ENCODE measurements at places on chromosomes 16 and 17.

GRCh38 chr16:27460213-27460612 lies 58.2 kb downstream of the IL21R start:
- DNase-seq, result no peak

DNA sequence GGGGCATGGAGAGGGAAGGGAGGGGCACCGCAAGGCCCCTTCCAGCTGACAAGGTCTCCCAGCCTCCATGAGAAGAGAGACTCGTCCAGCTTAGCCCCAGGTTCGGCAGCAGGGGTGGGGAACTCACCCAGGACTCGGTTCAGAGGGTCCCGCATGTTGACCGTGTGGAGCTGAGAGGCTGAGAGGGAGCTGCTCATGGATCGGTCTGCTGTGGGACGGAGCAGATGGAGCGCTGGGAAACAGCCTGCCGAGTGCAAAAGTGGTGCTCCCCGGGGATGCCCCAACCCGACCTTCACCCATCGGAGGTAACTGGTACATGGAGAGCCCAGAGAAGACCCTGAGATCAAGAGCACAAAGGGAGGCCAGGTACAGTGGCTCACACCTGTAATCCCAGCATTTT lies 4.9 kb downstream of the CSF3 start:
- no peak for DNase-seq

DNA sequence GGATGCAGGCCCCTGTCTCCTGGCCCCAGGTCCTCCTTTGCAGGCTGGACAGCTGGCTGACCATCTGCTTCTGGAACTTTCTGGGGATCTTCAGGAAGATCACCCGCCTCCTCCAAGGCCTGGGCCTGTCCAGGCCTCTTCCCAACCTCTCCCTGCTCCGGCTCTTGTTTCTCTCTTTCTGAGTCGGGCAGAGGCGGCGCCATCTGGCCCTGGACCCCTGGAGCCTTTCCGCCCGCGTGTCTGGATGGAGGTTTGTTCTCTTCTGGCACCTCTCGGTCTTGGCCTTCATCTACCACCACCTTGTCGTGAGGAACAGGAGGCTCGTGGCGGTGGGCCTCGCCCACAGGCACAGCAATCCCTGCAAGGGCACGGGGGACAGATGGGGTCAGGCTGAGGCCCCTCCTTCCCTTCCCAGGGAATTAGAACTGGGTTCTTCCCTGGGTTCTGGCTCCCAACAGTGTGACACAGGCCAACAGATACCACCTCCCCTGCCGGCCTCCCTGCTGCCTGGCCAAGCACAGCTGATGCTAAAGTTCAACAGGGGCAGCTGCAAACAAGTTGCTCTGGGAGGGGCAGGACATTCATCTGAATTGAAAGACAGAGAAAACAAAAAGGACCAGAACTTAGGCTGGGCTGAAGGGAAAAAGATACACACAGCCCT lies 13.3 kb downstream of the NDUFAF8 start:
- no peak for DNase-seq

DNA sequence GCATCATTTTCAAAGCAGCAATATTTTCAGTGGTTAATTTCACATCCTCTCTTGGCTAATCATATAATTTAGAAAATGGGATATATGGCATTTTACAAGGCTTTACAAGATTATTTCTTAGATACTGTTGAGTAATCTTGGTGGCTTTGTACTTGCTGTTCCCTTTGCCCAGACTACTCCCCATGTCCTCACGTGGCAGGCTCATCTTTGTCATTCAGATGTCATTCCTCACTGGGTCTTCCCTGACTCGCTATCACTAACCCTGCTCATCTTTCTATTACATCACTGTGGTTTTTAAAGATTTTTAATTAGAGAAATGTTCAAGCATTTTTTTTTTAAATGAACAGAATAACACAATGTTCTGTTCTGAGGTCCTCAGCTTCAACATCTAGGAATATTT lies 240.0 kb upstream of the IRX5 start:
- no peak for DNase-seq

DNA sequence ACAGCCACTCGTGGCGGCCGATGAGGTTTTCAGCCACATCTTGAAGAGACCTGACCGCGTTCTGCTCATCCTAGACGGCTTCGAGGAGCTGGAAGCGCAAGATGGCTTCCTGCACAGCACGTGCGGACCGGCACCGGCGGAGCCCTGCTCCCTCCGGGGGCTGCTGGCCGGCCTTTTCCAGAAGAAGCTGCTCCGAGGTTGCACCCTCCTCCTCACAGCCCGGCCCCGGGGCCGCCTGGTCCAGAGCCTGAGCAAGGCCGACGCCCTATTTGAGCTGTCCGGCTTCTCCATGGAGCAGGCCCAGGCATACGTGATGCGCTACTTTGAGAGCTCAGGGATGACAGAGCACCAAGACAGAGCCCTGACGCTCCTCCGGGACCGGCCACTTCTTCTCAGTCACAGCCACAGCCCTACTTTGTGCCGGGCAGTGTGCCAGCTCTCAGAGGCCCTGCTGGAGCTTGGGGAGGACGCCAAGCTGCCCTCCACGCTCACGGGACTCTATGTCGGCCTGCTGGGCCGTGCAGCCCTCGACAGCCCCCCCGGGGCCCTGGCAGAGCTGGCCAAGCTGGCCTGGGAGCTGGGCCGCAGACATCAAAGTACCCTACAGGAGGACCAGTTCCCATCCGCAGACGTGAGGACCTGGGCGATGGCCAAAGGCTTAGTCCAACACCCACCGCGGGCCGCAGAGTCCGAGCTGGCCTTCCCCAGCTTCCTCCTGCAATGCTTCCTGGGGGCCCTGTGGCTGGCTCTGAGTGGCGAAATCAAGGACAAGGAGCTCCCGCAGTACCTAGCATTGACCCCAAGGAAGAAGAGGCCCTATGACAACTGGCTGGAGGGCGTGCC lies 30.1 kb downstream of the CIITA start:
- DNase-seq, result no peak

DNA sequence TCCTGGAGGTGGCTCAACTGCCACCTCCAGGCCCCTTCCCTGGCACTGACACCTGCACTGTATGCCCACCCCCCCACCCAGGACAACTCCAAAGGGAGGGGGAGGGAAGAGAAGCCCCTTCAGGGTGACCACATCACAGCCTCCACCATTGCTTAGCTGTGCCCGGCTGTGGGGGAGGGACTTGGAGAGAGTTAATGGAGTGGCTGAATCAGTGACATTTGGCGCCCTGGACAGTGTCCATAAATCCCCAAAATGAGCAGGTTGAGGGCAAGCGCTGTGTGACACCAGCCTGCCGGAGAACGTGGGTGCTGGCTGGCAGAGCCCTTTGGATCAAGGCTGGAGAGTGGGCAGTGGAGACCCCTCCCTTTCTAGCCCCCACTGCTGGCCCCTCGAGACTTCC lies 883 bp downstream of the USH1G start:
- DNase-seq, result no peak

GRCh38 chr17:27489045-27489715 lies 32.9 kb downstream of the KSR1 start:
- no peak for DNase-seq

GRCh38 chr16:84082835-84083569 lies 33.7 kb downstream of the MBTPS1 start:
- DNase-seq, result no peak

DNA sequence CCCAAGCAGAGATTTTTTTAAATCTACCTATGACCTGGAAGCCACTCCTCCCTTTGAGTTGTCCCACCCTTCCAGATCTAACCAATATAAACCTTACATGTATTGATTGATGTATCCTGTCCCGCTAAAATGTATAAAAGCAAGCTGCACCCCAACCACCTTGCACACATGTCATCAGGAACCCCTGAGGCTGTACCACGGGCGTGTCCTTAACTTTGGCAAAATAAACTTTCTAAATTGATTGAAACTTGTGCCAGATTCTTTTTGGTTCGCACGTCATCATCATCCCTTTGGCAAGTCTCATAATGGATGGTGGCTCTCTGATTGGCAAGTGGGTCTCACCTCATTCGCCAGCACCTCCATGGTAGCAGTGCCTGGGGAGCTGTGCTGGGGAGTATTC lies 60.2 kb downstream of the CNGB1 start:
- no peak for DNase-seq

GRCh38 chr16:89811321-89811720 lies 5.1 kb downstream of the FANCA start:
- DNase-seq, result no peak

- no peak for DNase-seq
Observed at GRCh38 chr16:12403746-12404658, 399.7 kb downstream of the CPPED1 start.

DNA sequence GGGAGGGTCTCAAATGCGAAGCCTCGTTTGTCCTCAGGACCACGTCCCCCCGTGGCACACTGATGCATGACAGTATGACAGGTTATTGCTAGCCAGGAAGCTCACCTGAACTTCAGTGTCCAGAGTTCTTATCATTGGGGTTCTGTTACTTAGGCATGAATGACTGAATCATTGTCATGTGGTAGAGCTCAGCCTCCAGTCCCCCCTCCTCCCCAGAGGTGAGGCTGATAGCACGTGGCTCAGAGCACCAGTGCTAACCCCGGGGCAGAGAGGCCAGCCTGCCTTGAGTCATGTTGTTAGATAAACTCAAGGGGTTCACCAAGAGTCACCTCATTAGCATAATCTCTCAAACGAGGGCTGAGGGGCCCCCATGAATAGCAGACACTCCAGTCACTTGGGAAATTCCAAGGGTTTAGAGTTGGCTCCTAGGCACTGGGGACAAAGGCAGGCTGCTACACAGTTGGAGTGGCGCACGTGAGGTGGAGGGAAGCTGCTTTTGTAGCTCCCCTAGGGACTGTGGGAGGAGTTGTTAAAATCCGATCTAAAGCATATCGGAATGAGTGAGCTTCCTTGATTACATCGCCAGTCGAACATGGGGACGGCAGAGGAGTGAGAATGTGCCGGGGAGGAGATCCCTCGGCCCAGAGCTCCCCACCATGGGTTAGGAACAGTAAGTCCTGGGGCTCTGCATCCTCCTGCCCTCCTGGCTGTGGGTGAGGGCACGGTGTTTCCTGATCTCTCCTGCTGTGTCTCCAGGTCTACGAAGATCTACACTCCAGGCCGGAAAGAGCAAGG lies 18.2 kb downstream of the DHX38 start:
- DNase-seq, result no peak

DNA sequence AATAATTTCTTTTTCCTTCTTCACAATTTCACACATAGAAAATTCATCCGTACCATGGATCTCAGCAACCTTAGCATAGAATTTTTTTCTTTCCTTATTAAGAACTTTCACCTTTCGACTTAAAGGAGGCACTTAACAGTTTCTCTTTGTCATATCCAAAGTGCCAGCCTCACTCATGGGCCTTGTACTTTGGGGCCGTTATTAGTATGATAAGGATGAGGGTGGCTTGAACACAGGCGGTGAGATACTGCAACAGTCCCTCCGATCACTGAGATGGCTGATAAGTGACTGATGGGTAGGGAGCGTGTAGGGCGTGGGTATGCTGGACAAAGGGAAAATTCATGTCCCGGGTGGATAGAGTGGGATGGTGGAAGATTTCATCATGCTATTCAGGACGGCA lies 85.3 kb downstream of the OR1D5 start:
- no peak for DNase-seq

GRCh38 chr17:246226-246625 lies 64.8 kb upstream of the DOC2B start:
- peak; percentile 3 for DNase-seq

DNA sequence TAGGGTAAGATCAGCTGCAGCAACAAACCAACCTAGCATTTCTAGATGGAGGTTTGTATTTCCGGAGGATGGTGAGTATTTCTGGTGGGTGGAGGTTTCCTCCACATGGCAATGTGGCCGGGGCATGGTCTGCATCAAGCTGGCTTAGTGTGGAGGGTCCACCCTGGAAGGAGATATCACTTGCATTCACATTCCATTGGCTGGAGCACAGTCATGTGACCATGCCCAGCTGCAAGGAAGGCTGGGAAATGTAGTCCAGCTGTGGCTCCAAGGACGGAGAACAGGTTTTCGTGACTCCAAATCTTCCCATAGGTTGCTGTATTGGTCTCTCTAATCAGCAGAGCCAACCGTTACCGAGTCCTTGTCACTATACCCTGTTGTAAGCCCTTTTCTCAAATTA lies 68.7 kb downstream of the RAI1 start:
- DNase-seq, result peak; percentile 52

- DNase-seq, result peak; percentile 44
Observed at GRCh38 chr17:49696233-49696761, 11.5 kb downstream of the SLC35B1 start.

DNA sequence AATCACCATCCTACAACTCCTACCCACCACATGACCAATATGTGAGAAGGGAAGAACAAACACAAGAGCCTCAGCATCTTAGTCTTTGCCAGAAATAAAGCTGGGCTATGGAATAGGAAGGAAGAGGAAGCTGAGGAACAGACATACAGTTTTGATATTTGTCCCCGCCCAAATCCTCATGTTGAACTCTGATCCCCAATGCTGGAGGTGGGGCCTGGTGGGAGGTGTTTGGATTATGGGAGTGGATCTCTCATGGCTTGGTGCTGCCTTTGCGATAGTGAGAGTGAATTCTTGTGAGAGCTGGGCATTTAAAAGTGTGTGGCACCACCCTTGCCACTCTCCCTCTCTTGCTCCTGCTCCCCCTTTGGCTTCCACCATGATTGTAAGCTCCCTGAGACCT lies 52.4 kb upstream of the NLK start:
- no peak for DNase-seq

DNA sequence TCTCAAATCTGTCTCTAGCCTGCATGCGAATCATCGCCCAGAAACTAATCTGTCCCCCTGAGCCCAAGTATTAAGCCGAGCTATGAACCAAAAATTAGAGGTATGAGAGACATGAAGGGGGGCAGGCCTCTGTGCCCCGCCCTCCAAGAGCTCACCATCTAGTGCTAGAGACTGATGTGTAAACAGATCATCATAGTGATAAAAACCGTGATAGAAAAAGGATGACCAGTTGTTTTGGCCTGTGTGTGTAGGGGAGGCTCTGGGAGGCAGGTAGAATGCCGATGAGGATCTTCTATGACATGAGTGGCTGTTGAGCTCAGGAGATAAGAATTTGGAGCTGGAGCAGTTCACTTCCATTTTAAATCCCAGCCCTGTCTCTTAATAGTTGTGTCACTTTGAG lies 89.1 kb upstream of the TBX2 start:
- no peak for DNase-seq

DNA sequence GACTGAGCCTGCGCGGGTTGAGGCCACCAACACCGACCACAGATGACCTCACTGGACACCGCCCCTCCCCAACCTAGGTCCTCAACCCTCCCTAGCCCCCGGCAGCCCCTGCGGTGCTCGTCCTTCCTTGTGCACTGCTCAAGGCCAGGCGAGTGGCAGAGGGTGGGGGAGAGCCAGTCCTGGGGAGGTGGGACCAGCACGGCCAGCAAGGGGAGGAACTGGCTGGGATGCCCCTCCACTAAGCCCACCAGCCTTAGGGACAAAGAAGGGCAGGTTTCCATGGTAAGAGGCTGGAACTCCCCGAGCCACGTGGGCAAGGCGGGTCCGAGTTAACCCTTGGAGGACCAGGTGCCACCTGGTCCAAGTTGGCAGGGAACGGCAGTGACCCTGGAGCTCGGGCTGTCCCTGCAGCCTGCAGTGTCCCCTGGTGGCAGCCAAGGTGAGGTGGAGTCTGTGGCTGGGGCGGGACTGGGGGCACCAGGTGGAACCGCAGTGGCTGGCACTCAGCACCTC lies 9.2 kb downstream of the FSCN2 start:
- no peak for DNase-seq

Measured in activated CD4-positive, CD25-positive, alpha-beta regulatory T cell treated with anti-CD3 and anti-CD28 coated beads, Interleukin-2, amount 50 U/mL, for 72 hours (primary cell).